IMR-90 (cell line): ENCODE measurements at places on chromosomes 5 and 9. TPM values are rescaled to one million over a fixed set of nuclear protein-coding genes. Genes with fewer than 3 reads are reported as not detected.
A peak's percentile ranks its signal among the peaks of the same experiment; 100 is the strongest.

DNA sequence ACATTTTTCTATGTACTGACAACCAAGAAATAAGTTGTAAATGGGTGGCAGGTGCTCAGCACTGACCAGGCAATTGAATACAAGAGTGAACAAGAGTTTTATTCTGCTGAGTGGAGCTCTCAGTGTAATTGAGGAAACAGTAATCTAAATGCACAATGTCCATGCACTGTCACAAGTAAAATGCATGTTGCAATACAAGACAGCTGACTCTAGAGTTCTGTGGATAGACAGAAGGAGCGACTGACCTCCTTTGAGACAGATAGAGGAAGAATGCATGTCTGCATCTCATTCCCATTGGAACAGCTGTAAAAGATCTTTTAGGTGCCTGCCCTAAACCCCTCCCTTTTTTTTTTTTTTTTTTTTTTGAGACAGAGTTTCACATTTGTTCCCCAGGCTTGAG is 299.0 kb downstream of the FBXL7 start:
- DNase-seq = no peak

DNA sequence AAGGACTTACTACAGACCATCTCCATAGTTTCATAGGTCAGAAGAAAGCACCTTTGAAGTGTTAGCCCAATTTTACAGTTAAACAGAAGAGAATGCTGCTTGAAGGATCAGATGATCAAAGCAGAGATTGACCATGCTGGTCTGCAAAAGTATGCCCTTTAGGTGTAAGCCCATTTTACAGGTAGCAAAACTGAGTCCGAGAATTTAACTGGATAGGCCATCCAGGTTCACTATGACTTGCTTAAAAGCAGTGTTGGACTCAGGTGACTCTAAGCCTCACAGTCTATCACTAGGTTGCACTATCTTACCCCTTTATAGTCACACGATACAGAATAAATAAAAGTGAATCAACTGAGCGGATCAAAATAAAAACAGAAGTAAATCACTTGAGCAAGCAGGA is 212.7 kb downstream of the DCP2 start:
- DNase-seq = no peak

DNA sequence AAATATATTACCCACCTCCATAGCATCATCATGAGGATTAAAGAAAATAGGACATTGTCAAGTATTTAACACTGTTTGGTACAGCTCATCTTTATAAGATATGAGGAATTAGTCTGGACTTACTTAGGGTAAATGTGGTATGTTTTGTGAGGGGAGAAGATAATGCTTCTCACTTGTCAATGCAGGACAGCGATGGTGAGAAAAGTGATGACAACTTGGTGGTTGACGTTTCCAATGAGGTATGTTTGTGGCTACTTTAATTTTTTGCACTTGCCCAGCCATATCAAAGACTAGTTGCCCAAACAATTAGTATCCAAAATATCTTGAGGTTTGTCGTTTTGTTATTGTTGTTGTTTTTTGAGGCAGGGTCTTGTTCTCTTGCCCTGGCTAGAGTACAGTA is 133.9 kb downstream of the TLE4 start:
- no peak for DNase-seq

DNA sequence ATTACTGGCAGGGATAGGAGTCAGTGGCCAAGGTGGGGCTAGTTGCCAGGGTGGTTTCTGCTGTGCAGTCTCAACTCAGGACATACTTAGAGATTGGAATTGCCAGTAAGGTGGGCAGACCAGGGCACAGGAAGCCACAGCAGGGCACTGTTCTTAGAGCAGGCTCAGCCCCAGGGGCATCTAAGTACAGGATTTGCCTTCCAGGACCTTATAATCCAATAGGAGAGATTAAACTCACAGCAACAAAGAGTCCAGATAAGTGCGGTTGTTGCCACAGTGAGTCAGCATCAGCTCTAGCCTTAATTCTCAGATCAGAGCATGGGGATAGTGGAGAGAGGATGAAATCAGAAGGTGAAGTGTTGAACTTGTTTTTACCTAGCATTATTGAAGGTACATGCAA is 265.8 kb upstream of the TRPC7 start:
- no peak for DNase-seq

DNA sequence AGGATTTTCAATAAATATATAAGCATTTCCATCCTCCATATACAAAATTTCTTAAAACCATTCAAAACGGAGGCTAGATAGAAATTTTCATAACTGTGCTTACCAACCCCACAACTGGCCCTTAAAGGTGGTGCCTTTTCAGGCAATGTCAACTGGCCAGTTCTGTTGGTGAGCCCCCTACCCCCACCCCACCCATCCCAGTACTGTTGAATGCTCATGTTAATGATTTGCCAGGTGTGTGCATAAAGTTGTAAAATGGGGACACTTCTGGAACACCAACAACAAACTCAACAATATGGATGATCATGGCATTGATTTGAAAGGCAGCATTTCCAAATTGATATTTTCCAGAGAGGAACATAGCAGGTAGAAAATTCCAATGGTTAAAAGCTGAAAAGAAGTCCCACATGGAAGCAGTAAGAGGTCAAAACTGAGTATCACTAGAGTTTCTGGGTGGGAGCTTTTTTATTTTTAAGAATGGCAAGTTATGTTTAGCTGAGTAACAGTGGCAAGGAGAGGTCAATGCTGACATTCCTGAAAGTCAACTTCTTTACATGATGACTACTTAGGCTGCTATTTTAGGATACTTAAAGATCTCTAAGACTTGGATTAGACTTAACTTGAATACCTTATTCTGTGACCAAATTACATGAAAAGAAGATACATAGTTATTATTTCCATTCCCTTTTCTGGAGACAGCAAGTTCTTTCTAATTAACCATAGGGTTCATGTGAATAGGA is 2.7 kb downstream of the LEAP2 start:
- peak; percentile 69 for DNase-seq

DNA sequence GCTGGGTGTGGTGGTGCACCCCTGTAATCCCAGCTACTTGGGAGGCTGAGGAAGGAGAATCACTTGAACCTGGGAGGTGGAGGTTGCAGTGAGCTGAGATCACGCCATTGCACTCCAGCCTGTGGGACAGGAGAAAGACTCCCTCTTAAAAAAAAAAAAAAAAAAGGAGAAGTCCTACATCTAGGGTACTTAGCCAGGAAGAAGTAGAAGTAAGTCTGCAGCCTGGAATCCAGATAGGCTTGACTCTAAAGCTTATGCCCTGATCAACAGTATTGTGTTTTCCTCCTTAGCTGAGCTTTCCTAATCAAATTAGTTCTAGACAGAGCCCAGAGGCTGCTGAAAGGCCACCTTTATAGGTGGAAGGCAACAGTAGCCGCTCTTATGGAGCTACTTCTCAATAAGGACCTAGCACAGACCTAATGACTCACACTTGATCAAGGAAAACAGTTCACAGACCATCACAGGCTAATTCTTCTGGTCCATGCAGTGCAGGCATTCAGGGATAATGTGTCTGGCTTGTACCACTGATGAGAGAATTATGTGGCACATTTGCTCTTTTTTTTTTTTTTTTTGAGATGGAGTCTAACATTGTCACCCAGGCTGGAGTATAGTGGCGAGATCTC is 105.5 kb upstream of the KLF4 start:
- no peak for DNase-seq

- DNase-seq = no peak
Measured at GRCh38 chr5:168898247-168898911, 319.2 kb upstream of the PANK3 start.

GRCh38 chr9:33297432-33297831 is 7.1 kb downstream of the NFX1 start:
- DNase-seq = no peak

- no peak for DNase-seq
Measured at GRCh38 chr9:101242651-101243050, 142.2 kb downstream of the BAAT start.

- DNase-seq = peak; percentile 16
Measured at GRCh38 chr5:79193643-79194042, 42.3 kb upstream of the JMY start.

- no peak for DNase-seq
Measured at GRCh38 chr5:1465117-1465516, 19.9 kb upstream of the SLC6A3 start.

GRCh38 chr5:153983885-153984284 is 54.8 kb downstream of the FAM114A2 start:
- DNase-seq = no peak

- no peak for DNase-seq
Measured at GRCh38 chr5:133934822-133935666, 33.4 kb downstream of the C5orf15 start.

DNA sequence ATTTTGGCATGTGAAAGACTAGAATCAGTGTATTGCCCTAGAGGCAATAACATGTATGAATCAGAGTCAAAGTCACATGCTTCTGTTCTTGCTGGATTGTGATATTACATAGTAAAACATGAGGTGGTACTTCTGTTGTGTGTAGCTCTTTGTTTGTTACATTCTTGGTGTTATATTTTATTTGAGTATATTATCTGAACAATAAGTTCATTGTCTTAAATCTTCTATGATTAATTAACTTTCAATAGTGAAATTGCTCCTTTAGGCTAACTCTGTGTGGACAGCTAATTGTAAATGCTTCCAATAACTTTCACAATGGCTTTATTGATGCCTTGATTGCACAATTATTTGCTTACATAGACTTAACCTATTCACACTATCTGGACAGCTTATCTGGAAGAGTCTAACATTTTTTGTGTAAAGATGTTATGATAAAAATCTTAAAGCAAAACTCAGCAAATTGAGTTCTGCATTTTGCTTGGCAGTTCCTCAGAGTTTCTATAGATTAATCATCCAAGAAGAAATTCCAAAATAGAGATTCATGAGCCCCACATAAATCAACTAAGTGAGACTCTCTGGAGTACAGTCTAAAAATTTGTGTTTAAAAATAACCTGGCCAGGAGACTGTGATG is 239.6 kb upstream of the TUSC1 start:
- no peak for DNase-seq

DNA sequence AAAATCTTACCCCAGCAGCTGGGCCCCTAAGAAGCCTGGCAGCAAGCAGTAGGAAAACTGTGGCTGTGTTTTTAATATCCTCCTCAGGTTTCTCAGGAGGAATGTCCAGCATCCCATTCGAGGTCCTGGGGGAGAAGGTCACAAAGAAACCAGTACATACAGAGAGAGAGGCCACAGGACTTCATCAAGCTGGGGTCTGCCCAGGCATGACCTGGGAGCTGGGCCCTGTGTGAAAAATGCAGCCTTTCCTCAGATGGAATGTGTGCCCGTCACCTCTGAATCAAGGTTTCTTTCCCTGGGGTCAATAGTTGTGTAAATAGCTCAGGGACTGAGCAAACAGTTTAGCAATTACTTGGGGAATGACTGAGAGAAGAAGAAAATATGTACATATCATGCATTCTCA is 33.9 kb upstream of the RAD23B start:
- peak; percentile 46 for DNase-seq

GRCh38 chr5:180072556-180072955 is 997 bp upstream of the RNF130 start:
- DNase-seq = no peak

DNA sequence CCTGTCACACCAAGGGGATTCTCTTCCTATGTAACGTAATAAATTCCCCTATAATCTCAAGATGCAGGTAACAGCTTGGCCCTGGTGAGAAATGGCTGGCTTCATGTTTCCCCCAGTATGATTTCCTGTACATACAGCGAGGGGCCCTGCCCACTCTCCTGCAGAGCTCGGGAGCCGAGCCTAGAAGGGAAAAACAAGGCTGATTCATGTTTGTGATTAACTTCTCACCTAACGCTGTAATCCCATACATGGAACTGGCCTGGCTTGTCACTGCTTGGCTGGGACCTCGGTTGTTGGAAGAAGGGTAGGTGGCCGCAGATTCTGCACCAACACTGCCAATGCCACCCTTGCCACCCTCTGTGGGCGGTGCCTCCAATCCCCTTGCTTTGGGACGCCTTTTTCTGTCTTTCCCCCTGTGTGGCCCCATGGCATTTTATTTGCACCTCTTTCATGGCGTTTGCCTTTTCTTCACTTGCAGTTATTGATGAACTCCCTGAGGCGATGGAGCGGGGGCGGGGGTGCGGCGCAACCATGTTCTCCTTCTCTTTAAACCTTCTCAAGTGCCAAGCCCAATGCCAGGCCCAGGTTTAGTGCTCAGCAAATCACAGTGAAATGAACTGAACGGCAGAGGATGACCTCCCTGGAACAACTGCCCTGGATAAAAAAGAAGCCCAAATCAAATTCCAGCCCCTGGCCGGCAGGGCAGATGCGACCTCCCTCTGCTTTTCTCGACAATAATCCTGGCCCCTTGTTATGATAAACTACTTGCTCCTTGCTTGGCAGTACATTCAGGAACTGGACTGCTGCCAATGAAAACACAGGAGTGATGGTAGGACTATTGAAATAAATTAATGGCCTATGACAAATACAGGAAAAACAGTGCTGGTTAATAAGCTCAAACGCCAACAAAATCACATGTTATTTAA is 108.1 kb downstream of the TMEM174 start:
- peak; percentile 65 for DNase-seq

DNA sequence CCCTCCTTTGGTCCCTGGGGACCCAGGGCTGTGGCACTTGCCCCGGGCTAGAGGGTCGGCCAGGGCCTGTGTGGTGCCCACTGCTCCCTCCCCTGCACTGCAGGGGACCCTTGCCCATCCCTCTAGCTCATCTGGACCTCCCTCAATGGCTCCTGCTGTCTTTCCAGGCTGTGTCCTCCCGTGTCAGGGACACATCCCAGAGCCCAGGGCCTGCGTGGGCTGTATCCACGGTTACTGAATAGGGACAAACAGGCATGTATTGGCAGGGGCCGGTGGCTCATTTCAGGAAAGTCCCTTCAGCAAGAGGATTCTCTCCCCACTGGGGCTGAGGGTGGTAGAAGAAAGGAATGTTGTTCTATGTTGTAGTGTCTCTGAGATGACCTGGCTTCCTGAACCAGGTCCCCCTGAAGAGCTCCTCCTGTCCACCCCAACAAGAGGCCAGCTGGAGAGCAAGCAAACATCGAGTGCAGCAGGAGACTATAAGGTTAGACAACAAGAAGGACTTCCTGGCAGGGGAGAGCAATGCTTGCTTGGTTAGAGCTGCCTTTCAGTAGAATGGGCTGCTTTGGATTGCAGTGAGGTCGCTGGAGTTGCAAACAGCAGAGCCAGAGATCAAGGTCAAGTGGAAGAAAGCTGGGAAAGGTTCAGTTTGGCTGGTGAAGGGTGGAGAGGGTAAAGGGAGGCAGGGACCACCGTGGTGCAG is 1.0 kb upstream of the CRB2 start:
- no peak for DNase-seq

PLPPR1 gene
- not detected in 2 replicates for total RNA-seq

PCDHB14 gene
- 0.18 and 0.28 TPM in 2 replicates for total RNA-seq

POLE3 gene
- 43.0 and 48.3 TPM in 2 replicates for total RNA-seq

PCDHGA8 gene
- total RNA-seq = 2.0 and 2.2 TPM in 2 replicates

NR3C1 gene
- total RNA-seq = 62.8 and 77.4 TPM in 2 replicates

SH3TC2 gene
- total RNA-seq = 7.8 and 7.9 TPM in 2 replicates

C9 gene
- total RNA-seq = not detected in 2 replicates

BRIX1 gene
- total RNA-seq = 15.1 and 53.0 TPM in 2 replicates
